CD4-positive, CD25-positive, alpha-beta regulatory T cell (primary cell): ENCODE measurements at places on chromosomes 3 and 15.
A peak's percentile ranks its signal among the peaks of the same experiment; 100 is the strongest.

DNA sequence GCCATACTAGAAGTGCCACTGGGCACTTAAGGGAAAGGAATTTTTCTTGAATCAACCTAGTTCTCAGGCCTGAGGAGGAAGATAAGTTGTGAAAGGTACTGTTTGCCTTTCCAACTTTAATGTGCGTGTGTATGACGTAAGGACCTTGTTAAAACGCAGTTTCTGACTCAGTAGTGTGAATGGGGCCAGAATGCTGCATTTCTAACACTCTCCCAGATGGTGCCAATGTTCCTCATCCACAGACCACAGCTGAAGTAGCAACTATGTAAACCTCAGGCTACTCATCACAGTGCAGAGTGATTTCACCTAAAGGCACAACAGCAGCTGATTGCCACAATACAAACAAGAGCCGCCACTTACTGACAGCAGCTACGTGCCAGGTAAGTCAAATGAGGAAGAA, 103.6 kb downstream of the OTOL1 start:
- no peak for DNase-seq

GRCh38 chr15:51837792-51838251, 8.4 kb downstream of the TMOD3 start:
- peak; percentile 69 for DNase-seq

DNA sequence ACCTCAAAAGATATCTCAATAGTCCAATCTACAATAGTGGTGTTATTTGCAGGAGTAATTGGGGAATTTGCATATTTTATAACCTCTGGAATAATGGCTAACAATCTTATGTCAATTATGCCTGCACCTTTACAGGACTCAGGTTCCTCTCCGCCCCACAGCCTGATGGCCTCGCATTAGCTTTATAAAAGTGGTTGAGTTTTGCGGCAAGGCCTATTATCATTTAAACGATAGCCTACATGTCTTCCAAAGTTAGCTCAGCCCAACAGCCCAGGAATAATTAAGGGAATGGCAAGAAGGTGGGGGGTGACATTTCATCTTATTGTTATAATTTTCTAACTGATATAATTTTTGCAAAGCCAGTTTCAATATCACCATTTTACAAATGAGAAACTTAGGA, 97.3 kb downstream of the RTP4 start:
- no peak for DNase-seq

DNA sequence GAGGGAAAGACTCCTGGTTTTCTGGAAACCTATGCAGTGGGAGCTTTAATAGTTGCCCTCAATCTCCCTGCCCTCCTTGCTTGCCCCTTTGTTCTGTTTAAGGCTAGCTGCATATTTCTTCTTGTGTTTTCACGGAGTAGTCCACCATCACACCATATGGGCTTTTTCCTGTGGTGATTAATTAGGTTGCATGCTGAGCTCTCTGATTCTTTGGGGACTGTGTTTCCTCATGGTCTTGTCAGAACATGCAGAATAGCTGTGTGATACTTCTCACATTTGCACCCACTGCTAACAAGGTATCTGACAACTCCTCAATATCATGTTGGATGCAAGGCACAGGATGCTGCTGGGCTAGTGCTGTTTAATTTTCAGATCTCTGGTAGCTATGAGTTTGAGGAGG, 139.6 kb downstream of the PTPRG start:
- no peak for DNase-seq

- no peak for DNase-seq
Measured at GRCh38 chr3:12401208-12401607, 83.1 kb upstream of the TSEN2 start.

GRCh38 chr3:135753506-135753905, 212.0 kb upstream of the PPP2R3A start:
- no peak for DNase-seq

DNA sequence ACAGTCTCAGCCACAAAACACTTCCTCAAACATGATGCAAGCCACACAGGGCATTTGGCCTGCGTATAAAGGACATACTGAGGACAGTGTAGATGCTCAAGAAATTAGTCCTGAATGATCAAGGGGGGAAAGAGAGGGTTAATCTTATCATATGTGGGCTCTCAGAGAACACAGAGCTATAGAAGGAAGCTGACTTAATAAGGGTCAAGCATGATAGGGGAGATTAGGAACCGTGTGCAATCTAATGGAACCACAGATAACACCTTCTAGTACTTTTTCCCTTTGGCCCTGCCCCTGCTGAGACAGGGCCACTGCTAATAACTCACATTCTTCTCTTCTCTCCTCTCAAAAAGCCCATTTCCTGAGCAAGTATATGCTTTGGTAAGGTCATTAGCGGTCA, 114.1 kb upstream of the ADAMTS9 start:
- no peak for DNase-seq

DNA sequence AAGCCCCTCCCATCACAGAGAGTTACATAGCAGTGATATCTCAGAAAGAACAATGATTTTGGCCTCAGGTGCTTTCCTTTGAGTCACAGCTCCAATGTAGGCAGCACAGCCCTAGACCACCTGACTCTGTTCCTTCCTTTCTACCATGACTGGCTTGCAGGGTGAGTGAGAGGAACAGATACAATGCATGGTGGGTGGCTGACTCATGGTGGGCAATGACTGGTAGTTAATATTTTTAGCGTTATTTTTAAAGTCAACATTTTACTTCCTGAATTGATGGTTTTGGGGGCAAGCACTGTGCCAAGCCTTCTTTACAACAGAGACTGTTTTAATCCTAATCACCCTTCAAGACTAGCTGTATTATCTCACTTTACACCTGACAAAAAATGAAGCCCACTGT, 32.8 kb upstream of the ST3GAL6 start:
- no peak for DNase-seq

GRCh38 chr3:20327889-20328288, 141.9 kb upstream of the SGO1 start:
- no peak for DNase-seq

- DNase-seq = no peak
Measured at GRCh38 chr3:49456466-49456865, 13.6 kb upstream of the DAG1 start.

- DNase-seq = peak; percentile 23
Measured at GRCh38 chr3:184656829-184657681, 54.8 kb downstream of the MAGEF1 start.

DNA sequence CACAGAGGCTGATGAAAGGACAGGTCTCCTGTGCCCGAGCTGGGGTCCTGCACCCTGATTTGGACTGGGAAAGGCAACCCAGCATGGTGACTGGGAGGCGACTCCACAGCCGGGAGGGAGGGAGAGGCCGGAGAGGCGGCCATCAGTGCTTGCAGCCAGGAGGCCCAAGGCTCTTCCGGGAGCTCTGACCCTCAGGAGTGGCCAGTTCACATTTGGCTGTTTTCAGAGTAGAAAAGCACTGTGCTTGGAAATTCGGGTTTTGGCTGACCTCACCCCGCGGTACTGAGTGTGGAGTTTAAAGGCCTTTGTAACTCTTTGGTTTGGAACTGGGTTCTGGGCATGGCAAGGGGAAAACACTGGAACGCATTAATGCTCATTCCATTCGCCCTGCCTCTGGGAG, 31.9 kb downstream of the SMAD6 start:
- DNase-seq = no peak

DNA sequence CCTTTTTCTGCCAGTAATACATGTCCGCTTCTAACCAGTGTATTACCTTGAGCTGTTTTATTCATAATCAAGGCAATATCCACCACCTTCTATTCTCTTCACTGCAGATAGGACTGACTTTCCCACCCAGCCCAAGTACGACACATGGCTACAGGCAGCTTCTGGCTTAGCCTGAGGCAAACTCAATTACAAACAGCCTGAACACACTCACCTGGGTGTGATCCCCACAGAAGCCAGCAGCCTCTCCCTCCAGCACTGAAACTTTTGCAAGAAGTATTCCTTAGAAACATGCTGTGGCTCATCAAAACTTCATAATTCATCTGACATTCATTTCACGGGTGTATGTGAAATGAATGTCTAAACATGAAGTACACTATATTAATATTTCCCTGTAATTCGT, 13.5 kb upstream of the KCNMB3 start:
- no peak for DNase-seq

GRCh38 chr3:86995537-86995936, 4.6 kb upstream of the VGLL3 start:
- DNase-seq = no peak

DNA sequence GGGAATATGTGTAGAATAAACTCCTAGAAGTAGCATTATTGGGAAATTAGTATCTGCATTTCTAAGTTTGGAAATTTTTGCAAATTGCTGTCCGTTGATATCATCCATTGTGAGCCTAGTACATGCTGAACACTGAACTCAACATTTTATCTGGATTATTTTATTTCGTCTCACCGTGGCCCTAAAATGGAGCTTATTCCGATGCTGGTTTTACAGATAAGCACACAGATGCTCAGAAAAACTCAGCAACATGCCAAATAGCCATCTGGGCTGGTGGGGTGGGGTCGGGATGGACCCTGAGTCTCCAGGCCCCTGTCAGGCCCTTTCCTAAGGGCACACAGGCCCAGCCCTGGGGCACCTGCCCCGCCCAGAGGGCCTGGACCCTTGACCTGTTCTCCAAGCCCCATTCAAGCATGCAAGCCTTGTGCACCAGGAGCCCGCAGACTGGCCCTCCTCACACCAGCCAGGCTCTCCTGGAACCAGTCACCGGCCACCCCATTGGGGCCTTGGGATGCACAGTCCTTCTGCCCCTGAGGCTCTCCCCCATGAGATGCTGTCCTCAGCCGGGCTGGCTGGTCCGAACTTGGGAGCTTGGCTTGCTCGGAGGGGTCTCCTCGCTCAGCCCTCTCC, 20.7 kb upstream of the KLF13 start:
- DNase-seq = no peak

DNA sequence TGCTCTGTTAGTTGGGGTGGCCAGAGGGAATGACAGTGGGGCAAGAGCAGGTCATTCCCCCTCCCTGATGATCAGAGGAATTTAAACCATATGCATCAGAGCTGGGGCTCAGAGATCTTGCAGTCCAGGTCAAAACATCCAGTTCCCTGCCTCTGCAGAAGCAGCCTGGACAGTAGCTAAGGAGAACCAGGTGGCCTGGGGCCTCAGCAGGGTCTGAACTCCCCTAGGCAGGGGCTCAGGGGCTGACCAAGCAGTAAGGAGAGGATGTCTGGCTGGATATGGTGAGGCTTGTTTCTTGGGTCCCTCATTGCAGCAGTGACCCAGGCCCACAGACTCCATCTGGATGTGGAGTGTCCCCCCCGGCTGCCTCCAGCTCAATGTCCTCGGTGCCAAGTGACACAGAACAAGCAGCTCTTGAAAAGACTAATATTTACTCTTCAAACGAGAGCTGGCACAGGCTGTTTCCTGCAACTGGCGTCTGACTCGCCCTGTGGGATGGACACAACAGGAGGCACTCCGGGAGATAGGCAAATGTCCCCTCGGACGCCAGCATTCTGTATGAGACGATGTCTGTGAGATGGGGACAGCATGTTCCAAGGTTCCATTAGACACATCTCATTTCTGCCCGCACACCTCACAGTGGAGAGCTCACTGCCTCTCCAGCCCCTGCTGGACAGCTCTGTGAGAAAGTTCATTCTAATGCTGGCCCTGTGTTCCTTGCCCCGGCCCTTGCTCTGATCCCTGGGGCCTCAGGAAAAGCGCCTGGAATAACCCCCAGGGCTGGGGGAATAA, 37.1 kb downstream of the SEC22C start:
- no peak for DNase-seq

- DNase-seq = no peak
Measured at GRCh38 chr3:15703346-15703745, 94.4 kb downstream of the ANKRD28 start.

DNA sequence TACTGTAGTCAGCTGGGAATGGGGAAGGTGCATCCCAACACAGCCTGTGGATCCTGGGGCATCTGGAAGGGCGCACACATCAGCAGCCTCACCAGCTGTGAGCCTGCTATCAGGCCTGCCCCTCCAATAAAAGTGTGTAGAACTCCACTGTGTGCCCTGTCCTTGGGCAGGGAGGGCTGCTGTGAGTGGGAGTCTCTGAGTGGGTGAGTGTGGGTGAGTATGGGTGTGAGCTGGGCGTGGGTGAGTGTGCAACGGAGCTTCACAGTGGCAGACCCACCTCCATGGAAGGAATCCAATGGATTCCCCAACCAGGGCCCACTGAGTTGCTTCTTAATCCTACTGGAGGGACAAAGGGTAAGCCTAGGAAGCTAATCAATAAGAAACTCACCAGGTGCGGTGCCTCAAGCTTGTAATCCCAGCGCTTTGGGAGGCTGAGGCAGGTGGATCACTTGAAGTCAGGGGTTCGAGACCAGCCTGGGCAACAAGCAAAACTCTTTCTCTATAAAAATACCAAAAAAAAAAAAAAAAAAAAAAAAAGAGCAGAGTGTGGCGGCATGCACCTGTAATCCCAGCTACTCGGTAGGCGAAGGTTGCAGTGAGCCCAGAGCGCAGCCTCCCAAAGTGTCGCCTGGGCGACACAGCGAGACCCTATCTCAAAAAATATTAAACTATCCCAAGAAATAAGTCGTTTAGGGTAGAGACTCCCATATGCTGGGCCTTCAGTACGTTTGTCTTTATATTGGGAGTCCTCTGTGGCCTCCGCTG, 555 bp upstream of the RCCD1 start:
- no peak for DNase-seq

DNA sequence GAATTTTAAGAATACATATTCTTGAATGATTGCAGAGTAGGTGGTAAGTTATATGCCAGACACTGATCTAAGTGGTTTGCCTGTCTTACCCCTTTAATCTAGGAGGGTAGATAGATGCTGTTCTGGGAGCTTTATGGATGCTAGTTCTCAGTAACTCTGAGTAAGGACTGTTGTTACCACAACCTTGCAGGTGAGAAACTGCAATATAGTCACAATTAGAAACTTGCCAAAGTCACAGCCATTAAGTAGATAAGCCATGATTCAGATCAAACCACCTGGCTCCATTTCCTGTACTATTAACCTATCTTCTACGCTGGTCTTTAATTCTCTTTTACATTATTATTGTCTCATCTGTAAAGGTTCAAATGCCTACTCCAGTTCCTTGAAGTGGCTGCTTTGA, 46.8 kb downstream of the UBE2E2 start:
- DNase-seq = no peak

DNA sequence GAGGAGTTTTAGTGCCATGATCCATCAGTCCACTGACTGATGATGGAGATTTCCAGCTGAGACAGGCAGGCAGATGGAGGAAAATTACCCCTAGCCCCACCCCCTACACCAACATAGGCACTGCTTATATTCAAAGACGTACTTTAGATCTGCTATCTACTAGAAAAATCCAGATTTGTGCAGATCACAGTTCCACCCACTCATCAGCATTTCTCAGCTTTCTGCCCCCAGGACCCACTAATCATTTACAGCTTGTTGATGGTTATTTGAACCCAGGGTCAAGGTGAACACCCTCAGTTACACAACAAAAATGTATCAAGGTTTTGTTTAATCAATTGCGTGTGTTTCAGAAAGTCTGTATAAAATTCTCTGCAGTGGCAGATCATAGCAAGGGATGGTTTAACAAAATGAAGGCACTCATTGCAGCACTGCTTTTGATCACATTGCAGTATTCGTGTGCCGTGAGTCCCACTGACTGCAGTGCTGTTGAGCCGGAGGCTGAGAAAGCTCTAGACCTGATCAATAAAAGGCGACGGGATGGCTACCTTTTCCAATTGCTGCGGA, at the start of gene HRG:
Gene HRG (plus strand): TSS at position 390 of the 564 bp plus-strand sequence. CDS start 18 bp downstream, at position 408.
- no peak for DNase-seq

GRCh38 chr3:76203578-76203977, 418.2 kb upstream of the ZNF717 start:
- DNase-seq = no peak
